ENCODE measurements at places on chromosomes 1 and 21.

DNA sequence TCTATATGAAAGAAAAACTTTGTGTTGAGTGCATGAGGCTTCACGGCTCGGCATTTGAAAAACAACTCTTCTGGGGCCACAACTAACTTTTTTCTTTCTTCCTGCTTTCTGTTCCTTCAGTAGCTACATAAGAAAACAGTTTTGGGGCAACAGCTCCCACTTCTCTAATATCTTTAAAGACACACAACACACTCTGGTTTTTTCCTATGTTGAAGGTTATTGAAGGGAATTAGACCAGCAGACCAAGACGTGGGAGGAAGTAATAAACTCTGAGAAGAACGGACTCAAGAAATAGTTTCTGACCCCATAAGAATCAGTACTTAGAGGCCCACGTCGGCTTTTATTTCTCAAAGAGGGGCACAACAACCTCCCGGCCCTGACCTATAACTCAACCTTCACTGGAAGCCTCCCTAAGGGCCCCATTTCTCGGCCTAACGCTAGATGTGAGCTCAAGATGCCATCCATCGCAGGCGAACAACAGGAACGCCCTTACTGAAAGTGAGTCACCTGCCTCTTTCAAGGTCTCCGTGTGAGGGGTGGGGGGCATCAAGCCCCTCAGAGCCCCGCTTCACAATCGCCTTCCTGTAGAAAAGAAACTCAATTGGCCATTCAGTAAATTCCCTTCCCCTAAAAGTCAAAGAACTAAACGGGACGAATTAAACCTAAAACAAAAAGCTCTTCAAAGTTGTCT, 844 bp downstream of the ZMYM6 start:
- DNase-seq, result peak; percentile 27

- DNase-seq, result no peak
Observed at GRCh38 chr1:193462629-193463320, 276.4 kb upstream of the B3GALT2 start.

DNA sequence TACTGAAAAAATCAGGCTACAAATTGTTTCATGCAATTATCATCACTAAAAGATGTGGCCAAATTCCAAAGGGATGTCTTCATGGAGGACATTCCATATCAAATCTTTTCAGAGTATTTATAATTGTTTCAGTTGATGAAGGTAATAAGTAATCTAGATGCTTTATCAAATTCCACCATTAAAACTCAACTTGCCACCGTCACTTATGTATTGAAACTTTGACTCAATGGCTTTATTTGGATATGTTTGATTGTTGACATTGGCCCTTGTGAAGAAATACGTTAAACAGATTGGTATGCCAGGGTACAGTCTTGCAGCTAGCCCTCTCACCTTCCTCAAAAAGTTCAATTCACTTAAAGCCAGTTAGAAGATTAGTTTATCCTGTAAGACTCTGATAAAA, 32.2 kb upstream of the PALMD start:
- no peak for DNase-seq

GRCh38 chr21:26120828-26121227, 49.7 kb downstream of the APP start:
- DNase-seq, result no peak

GRCh38 chr21:27094184-27094948, 127.5 kb upstream of the ADAMTS5 start:
- DNase-seq, result no peak

- DNase-seq, result no peak
Observed at GRCh38 chr1:102098536-102098935, 101.8 kb upstream of the OLFM3 start.

DNA sequence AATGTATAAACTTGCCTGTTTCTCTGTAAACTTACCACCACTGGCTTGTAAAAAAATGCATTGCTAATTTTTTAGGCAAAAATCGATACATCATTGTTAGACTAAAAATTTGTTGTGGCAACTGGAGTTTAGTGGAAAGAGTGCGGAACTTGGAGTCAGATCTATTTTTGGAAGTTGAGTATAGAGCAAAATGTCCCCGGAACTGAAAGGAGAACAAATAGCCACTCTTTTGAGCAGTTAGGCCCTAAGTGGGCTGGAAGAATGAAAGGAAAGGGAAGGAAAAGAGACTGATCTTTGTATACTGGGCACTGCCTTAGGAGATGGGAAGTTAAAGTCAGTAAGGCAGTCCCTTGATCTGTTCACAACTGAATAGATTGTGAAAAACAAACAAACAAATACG, 30.2 kb downstream of the OPTC start:
- DNase-seq, result no peak

GRCh38 chr1:67761730-67762129, 71.5 kb downstream of the GNG12 start:
- DNase-seq, result no peak

DNA sequence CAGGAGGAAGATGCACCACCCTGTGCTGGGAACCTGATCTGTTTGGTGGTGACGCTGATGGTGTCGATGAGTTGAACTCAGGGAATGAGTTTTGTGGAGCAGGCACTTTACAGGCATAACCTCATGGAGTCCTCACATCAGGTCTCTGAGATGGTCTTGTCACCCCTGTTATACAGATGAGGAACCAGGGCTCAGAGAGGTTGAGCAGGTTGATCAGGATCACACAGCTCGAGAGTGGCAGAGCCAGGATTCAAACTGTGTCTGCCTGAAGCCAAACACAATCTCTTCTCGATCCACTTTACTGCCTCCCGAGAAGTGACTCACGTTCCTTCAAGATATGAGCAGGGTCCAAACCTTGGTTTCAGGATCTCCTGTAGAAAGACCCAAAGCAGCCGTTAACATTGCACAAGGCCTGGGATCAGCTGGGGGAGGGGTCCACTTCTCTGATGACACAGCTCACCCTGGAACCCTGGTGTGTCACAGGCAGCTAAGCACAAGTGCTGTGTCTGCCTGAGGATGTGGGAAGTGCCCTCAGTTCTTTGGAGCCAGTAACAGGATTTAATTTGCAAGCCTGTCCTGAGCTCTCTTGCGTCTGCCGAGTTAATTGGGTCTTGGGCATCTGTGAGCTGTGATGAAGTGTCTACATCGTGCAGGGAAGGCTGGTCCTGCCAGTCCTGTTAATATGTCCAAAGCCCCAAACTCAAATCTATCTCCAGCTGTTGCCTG, 65.4 kb upstream of the STUM start:
- no peak for DNase-seq

DNA sequence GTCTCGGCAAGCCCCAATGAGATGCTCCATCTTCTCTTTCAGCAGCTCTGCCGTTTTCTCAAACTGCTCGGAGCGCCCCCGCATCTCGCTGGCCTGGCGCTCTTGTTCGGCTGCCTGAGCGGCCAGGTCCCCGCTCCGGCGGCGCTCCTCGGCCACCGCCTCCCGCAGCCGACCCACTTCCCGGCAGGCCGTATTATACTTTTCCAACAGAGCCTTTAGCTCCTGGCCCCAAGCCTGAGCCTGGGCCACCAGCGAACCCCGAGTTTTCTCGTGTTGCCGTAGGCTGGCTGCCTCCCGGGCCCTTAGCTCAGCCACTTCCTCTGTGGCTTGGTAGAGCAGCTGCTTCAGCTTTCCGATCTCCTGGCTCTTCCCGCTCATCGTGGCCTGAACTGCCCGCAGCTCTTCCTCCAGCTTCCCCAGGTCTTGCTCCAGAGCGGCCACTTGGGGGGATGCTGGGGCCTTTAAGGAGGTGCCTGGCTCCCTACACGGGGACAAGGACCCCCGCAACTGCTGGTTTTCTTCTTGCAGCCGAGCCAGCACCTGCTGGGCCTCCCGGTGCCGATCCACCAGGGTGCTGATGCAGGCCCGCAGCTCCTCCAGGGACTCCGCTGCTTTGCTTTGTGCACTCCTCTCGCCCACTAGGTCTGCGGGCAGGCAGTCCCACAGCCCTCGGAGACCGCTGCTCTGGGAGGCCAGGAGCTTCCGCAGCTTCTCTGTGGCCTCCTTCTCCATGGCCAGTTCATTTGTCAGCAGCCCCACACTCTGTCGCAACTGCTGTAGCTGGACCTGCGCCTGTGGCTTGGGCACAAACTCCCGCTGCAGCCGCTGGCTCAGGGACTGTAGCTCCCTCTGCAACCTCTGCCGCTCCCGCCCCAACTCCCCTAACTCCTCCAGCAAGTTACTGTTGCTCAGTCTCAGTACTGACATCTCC, 13.4 kb upstream of the PIAS3 start:
- DNase-seq, result peak; percentile 10

- no peak for DNase-seq
Observed at GRCh38 chr1:99650030-99650429, 4.1 kb downstream of the PALMD start.

- DNase-seq, result no peak
Observed at GRCh38 chr1:42983253-42983652, 24.6 kb upstream of the SLC2A1 start.

GRCh38 chr1:219536038-219536437, 76.9 kb downstream of the ZC3H11B start:
- DNase-seq, result no peak

- no peak for DNase-seq
Observed at GRCh38 chr1:239630767-239631166, 244.4 kb downstream of the CHRM3 start.

DNA sequence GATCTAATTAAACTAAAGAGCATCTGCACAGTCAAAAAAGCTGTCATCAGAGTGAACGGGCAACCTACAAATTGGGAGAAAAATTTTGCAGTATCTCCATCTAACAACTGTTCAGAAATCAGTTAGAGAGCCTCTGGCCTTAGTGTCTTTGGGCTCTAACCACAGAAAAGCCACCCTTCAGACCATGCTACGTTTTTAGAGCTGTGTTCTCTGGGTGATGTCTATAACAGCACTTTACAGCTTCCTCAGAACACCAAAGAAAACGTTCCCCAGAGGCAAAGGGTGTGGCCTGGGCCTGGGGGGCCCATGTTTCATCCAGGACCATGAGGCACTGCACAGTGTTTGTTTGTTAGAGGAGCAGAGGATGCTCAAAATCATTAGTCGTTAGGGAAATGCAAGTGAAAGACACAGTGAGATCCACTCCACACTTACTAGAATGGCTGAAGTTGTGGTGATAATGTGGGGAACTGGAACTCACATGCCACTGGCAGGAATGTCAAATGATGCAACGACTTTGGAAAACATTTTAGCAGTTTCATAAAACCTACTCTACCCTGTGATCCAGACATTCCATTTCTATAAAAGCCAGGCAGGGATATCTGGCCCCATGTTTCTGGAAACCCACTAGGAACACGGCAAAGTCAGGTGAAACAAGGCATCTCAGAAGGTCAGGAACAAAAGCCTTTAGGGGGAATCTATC, 250.4 kb upstream of the HOOK1 start:
- no peak for DNase-seq

- DNase-seq, result no peak
Observed at GRCh38 chr1:94324178-94324544, 86.8 kb upstream of the ARHGAP29 start.

DNA sequence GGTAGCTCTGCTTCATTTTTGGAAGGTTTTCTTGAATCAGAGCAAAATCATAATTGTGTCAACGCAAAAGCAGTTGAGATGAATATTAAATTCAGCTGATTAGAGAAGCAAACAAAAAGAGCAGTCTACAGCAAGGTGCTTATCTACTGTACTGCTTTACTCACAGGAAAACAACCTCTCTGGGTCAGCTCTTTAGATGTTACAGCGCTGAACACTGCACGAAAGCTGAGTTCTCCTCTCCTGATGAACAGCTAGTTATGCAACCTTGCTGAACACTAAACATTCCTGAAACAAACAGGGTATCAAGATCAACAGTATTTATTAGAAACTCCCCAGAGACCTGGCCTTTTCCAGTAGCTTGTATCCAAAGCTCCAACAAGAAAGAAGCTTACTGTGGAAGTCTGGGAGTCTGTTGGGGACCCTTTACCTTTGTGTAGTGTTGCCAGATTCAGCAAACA, 41.3 kb downstream of the TBCE start:
- no peak for DNase-seq

Data from stimulated activated CD8-positive, alpha-beta memory T cell treated with anti-CD3 and anti-CD28 coated beads, Interleukin-7, amount 100 ng/mL, for 4 hours (primary cell).